ENCODE measurements at places on chromosomes 12 and 14.

GRCh38 chr12:39671898-39672875 lies 52.6 kb upstream of the ABCD2 start:
- no peak for DNase-seq

DNA sequence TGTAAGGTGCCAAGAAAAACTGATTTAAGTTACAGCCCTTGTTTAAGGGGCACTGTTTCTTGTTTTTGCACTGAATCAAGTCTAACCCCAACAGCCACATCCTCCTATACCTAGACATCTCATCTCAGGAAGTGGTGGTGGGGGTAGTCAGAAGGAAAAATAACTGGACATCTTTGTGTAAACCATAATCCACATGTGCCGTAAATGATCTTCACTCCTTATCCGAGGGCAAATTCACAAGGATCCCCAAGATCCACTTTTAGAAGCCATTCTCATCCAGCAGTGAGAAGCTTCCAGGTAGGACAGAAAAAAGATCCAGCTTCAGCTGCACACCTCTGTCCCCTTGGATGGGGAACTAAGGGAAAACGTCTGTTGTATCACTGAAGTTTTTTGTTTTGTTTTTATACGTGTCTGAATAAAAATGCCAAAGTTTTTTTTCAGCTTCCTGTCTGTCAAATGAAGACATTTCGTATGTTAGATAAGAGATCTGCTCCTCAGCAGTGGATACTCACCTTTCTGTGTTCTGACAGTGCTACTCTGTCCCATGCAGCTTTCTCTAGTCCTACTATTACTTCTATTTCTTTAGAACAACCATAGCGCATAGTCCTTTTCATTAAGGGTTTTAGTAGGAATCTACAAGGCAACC lies 1.2 kb upstream of the PA2G4 start:
- no peak for DNase-seq

DNA sequence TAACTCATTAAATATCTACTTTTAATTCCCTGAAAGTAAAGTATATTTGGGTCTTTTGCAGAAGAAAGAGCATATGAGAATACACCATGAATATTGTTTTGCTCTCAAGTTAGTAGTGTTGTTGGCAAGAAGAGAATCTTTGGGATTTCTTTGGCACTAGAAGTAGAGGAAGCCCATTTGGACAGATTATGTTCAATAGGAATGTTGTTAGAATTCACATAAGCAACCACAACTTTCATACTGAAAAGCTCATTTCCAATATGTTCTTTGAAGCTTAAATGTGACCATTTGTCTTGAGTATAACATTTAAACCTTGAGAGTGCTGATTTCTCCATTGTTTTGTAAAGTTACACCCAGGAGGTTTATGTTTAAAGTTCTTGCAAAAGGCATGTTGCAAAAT lies 37.6 kb downstream of the PLEKHG7 start:
- DNase-seq = no peak

DNA sequence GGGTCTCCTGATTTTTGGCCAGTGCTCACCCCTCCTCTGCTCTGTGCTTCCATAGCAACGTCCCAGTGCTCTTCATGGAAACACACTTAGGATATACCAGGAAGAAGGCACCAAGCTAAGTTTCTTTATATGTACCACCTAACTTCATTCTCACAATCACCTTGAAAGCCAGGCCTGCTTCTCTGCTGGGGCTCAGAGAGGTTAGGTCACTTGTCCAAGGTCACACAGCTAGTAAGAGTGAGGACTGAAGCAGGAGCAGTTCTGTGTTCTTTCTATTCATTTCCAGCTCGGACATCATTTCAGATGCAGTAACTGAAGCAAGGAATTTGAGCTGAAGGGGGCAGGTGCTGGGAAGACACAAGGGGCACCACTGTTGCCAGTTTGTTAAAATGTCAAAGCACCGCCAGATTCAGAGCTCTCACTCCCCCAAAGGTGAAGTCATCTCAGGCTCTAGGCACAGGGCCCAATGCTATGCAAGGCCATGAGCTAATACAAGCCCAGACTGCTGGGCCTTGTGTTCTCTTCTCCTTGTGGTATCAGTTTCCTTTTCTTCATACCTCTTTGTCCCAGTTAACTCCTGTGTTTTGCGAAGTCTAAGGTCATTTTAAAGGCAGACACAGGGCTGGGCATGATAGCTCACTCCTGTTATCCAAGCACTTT lies 19.7 kb upstream of the YY1 start:
- no peak for DNase-seq

GRCh38 chr14:72576258-72576657 lies 317.6 kb downstream of the DPF3 start:
- no peak for DNase-seq

GRCh38 chr14:98249057-98249456 lies 1022.9 kb downstream of the BCL11B start:
- no peak for DNase-seq

GRCh38 chr12:76042147-76042546 lies 10.6 kb upstream of the PHLDA1 start:
- no peak for DNase-seq

- DNase-seq = no peak
Observed at GRCh38 chr12:80142640-80143039, 43.3 kb downstream of the OTOGL start.

- no peak for DNase-seq
Observed at GRCh38 chr14:101225157-101226152, 321.9 kb upstream of the RTL1 start.

- peak; percentile 64 for DNase-seq
Observed at GRCh38 chr14:22386924-22387775, 201.9 kb downstream of the DAD1 start.

DNA sequence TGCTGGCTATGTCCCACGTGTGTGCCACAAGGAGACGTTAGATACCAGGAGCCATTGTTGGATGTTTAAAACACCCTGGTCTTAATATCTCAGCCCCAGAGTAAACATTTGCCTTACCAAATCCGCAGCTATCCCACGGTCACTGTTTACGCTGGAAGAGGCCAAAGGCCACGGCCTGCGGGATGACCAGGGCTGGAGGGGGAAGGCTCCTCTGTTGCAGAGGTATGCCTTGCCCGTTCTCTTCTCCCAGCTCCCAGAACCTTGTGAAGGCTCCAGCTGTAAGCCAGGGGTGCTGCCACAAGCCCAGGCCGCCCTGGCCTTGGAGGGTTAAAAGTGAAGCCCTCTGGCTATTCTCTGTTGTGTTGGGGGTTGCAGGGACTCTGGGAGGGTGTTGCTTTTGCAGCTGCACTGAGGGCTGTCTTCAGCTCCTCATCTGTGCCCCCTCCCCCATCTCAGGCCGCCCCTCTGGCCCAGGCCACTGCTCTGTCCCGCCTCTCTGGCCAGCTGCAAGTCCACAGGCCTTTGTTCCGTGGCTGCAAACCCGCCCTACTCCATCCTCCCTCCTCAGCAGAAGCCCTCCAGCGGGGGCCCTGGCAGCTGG lies 2.5 kb downstream of the PLEKHG3 start:
- no peak for DNase-seq

GRCh38 chr12:4369548-4369947 lies 10.0 kb downstream of the FGF23 start:
- no peak for DNase-seq

- DNase-seq = no peak
Observed at GRCh38 chr14:105061428-105062047, 3.7 kb downstream of the GPR132 start.

DNA sequence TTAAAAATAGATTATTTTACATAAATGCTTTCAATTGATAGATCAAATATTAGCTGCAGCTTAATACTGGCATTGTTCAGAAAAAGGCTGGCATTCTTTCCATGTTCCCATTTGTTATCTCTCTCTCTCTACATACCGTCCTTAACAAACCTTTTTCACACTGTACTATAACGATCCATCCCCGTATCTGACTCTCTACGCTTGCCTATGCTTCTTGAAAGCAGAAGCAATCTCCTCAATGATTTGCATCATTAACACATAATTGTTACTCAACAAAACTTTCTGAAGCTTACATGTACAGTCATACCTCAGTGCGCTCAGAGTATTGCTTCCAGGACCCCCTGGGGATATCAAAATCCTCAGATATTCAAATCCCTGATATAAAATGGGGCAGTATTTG lies 89.7 kb downstream of the TMTC1 start:
- DNase-seq = no peak

DNA sequence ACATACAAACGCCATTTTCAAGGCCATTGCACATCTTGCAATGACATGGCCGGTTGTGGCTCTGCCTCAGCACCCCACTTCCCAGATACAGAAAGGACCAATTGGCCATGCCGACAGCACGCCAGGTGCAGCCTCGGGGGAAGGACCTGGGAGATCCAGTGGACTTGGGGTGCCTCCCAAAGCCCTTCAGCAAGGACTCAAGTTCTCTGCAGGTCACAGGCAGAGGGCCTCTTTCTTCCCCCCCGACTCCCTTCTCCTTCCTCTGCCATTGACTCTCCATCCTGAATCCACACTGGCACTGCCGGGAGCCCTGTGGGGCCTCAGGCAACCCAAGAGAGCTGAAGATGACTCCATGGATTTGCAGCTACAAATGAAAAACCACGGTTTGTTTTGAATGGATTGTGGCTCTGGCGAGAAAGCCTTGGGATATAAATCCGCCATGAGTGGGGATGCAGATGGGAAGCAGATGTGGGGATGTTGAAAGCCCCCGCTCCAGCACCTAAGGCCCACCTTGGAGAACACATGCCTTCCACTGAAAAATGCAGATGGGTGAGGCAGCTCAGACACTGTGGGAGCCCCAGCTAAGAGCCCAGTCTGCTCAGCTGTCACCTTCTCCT lies 35.1 kb upstream of the LTBP2 start:
- DNase-seq = no peak

Measured in WERI-Rb-1 (cell line).